ENCODE measurements at places on chromosomes 13 and 19.

- DNase-seq: peak; percentile 6
Observed at GRCh38 chr13:113110048-113110851, 4.7 kb downstream of the F7 start.

DNA sequence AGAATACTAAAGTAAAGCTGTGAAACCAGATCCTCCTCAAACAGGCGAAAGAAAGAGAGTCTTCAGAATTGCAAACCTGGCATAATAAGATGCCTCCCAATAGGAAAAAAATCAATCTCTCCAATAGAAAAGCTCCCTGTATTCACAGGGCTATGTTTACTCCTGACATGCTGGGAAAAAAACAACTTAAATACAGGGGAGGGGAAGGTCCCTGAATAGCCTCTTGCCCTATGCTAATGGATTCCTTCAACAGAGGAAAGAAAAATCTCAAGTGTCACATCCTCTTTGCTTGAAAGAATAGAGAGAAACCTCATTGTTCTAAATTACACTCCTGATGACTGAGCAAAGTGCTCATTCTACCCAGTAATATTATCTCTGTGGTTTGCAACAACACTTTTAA is 1271.1 kb upstream of the PRR20A start:
- DNase-seq: no peak

- no peak for DNase-seq
Observed at GRCh38 chr13:113559061-113559460, 25.5 kb upstream of the TFDP1 start.

- DNase-seq: no peak
Observed at GRCh38 chr19:48571378-48572162, 19.6 kb downstream of the SULT2B1 start.

DNA sequence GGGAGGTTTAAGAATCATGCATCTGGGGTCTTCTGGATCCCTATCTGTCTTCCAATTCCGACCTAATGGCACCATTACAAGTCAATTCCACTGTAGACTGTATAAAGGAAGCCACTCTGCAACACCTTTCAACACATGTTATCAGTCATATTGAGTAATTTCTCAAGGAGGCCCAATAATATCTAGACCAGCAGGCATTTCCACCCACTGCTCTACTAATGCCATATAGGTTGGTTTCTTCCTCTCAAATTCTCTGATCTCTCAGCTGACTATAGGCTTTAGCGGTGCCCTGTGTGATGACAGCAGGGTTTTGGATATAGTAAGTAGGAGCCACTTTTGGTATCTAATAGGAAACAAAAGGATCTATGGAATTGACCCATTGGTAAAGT is 12.4 kb upstream of the ITM2B start:
- DNase-seq: peak; percentile 23

GRCh38 chr13:20566468-20566897 is 474 bp upstream of the IFT88 start:
- no peak for DNase-seq

- no peak for DNase-seq
Observed at GRCh38 chr19:18446811-18447359, 9.0 kb upstream of the ISYNA1 start.

DNA sequence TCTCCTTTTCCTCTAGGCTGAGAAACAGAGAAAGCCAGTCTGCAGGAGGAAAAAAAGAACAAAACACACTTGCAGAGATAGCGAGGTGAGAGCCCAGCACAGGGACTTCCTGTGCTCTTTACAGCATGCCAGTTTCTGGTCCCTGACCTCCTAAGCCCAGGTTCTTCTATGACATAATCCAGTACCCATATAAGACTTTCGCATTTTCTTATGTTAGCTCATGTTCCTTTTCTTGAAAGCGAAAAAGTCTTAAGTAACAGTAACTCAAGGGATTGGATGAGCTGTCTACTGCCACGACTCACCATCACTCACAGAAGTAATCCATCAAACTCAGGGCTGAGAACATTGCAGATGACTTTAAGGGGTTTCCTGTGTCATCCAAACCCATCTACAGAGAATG is 17.4 kb downstream of the CCDC70 start:
- DNase-seq: no peak

GRCh38 chr13:30753030-30753616 is 17.8 kb downstream of the ALOX5AP start:
- no peak for DNase-seq

- DNase-seq: no peak
Observed at GRCh38 chr19:43682824-43683661, 13.1 kb upstream of the PLAUR start.

GRCh38 chr13:112721198-112722104 is 31.6 kb downstream of the ATP11A start:
- no peak for DNase-seq

DNA sequence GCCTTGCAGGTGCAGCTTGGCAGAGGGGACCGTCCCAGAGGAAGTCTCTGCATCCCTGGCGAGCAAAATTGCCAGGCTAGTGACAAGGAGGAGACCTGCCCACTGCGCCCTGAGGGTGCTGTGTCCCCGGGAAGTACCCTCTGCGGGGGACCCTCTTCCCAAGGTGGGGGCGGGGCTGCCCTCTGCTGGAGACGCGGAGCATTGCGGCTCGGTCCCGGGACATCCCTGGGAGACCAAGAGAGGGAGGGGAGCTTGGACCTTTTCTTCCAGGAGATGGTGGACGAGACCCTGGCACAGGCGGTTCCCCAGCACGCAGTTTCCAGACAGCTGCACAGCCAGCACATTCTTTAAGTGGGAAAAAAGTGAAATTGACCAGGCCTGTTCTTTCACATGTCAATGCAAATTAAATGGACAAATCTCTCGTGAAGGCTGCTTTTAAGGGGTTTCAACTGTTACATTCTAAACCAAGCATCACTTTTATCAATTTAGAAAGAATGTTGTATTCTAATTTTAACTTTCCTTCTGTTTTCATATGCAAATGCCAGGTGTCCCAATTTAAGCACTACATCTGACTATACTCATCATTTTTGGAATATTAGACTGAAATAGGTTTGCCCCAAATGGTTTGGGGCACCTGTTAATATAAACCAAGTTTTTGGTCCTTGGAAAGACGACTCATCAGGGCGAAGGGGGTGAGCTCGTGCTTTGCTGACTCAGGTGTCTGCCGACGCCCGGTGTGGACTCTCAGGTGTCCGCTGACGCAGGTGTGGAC is 60.7 kb downstream of the MCF2L start:
- peak; percentile 32 for DNase-seq

GRCh38 chr13:24683838-24684599 is 3.8 kb downstream of the ATP12A start:
- DNase-seq: peak; percentile 55

DNA sequence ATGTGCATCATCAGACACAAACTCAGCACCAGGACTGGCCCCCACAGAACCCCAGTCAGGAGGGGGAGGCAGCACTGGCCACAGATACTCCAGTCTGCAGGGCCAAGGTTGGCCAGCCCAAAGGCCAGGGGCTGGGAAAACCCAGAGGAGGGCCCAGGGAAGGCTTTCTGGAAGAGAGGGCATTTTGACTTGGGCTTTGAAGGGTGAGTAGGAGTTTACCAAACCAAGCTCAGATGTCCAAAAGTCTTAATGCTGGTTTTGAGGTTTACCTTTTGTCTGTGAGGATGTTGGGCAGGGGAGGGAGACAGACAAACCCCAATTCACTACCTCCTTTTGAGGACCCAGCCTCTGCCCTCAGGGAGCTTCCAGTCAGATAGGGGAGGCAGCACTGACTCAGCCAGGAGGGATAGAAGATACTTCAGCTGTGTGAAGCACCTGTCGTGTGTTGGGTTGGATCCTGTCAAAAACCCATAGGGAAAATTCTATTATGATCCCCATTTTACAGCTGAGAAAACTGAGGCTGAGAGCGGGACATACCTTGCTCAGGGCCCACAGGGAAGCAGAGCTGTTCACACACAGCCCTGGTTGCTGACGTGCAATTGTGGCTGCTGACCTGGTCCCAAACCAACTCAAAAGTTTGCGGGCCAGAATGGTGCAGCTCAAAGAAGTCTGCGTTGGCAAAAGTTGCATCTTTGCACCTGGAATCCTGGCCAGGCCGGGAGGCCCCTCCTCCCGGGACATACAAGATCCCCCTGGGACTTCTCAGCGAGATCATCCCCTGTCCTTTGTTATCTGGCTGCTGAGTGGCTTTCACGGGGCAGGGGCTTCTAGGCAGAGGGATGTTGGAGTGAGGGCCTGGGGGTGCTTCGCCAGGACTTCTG is 13.1 kb downstream of the CILP2 start:
- no peak for DNase-seq

DNA sequence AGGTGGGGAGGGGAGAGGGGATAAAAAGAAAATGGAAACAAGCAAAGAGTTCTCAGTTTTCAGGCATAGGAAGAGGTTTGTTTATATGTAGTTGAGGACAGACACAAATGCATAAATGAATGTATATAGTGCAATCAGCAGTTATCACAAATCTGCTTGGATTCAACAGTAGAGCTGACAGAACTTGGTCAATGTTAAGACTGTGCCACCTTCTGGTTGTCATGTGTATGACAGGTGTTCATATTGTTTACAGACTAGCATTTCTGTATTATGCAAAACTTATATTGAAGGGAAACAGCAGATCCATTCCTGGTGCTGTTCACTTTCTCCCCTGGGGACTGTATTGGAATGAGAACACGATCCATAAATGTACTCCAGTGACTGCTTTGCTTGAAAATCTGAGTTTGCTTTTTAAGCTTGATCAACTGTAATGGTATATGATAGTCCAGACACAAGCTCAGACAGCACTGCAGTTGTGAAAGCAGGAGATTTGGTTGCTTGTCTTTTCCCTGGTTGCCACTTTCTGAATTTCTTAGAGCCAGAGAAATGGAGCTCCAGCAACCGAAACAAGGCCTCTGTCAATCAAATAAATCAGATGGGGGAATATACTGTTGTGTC is 319.5 kb upstream of the OBI1 start:
- peak; percentile 55 for DNase-seq

DNA sequence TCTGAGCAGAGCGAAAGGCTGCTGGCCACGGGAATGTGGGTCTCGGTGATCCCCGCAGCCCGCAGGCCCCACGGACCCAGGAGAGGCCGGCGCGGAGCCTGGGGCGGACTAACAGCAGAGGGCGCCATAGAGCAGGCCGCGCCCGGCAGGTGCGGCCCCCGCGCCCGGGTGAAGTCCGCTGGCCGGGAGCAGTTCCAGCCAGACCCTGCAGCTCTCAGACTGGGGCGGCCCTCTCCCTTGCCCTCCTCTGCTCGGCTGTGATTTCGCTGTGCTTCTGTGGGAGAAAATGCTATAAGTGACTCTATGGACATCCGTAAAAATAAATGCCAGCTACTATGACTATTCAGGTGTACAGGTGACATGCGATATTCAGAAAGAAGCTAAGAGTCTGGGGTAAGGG is 37.7 kb downstream of the GSX1 start:
- peak; percentile 46 for DNase-seq

GRCh38 chr13:77390391-77390790 is 63.5 kb upstream of the MYCBP2 start:
- no peak for DNase-seq

DNA sequence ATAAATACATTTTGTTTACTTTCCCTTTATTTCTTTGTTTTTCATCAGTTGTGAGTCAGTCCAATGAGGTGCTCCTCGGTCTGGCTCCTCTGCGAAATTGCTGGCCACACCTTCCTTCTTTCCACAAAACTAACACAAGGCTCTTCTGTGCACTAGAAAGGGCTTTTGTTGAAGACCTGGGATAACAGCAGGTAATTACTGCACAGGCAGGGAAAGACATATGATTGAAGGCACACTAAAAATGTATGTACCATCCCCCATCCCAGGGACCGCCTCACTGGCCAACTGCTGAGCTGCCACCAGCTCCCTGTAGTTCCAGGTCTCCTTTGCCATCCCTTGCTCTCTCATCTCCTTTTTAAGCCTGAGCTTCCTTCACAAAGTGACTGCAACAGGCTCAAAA is 180.5 kb downstream of the EFNB2 start:
- DNase-seq: no peak

DNA sequence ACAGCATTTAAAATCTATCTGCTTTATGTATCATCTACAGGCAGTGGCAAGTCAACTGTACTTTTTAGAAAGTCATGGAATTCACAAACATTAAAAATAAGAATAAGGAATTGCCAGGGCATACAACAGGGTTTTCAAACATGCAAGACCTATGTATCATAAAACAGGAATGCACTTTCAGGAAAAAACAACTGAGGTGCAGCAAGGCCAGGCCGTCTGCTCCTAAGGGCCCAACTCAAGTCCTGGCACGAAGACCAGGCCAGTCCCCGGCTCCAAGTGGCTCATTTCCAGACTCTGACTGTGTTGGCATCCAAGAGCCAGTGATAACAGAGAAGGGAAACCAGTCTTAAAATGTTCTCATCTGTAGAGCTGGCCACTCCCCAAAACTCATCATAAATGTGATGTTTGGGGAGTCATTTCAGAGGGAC is 7.1 kb downstream of the RFX2 start:
- no peak for DNase-seq

DNA sequence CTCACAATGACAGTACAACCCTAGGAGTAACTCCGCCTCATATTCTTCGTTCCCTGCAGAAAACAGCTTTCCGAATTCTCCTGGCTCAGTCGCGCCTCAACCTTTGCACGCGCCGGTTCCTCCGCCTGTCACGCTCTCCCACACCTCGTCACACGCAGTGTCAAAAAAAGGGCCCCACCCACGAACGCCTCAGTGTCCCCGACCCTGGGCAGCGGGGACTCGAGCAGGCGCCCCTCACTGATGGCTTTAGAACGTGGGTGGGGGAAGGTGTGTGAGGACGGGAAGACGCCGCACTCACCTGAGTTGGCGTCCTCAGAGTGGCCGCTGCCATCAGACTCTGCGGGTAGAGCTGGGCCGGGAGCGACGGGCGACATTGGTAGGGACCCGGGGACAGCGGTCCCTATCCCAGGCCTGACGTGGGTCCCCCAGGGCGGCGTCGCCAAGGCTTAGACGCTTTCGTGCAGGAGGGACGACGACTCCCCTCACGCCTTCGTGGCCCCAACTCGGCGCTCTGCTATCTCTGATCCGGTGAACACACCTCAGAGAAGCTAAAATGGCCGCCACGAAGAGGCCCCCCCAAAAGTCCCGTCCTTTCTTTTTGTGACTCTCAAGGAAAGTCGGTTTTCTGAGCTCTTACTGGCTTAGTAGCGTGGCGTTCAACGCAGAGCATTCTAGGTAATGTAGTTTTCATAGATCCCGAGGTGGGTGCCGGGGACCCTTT is at the start of gene ZNF154:
Gene ZNF154 (minus strand): TSS at position 564 of the 721 bp plus-strand sequence. CDS start 233 bp downstream, at position 331.
- DNase-seq: peak; percentile 74

- no peak for DNase-seq
Observed at GRCh38 chr19:5615756-5616327, 6.7 kb downstream of the SAFB2 start.

DNA sequence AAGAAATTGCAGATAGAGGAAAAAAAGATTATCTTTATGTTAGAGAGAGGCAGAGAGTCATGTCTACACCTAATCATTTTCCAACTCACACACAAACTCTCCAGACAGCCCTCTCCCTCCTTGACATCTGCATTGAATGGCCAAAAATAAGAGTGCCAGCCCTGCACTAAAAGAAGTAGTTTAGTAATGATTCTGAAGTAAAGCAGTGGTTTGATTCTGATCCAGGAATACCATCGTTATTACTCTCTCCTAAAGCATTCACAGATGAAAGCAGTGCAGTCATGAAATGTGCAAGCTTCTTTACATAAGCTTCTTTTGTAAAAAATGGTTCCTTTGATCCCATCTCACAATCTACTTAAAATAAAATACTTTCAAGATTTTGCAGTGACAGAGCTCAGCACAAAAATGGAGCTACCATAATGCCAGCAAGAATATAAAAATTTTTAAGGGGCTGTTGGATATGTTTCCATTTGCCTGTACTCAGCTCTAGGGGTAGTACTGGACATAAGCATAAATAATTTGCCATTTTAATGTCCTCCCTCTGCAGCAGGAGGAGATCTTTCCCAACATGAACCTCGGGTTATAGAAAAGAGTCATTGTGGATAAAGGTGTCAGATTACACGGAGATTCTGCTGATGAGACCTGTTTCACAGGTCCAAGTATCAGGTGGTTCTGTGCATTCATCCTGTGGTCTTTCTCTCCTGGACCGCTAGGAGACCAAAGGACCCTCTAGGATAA is 406.3 kb downstream of the DCT start:
- no peak for DNase-seq

Measured in CD4-positive, alpha-beta T cell treated with Interleukin-2 at 100 ng/mL for 4 hours (primary cell).